Activated naive CD8-positive, alpha-beta T cell treated with anti-CD3 and anti-CD28 coated beads, Interleukin-2, amount 50 U/mL, for 24 hours (primary cell): ENCODE measurements at places on chromosomes 2 and 18.

- no peak for DNase-seq
These were observed 98.0 kb upstream of the SLC14A2 start for GRCh38 chr18:45517181-45517741.

DNA sequence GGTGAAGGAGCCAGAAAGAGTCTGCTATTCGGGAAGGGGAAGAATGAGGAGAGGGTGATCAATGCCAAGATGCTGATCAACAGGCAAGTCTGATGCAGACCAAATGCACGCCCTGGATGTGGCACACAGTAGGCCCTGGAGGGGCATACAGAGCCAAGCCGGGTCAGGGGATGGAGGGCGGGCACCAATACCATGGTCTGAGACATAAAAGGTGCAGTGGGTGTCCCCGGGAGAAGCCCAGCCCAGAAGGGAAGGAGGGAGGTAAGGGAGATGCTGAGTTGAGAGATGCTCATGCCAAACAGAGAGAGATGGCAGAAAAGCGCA, 66.6 kb upstream of the ID2 start:
- no peak for DNase-seq

DNA sequence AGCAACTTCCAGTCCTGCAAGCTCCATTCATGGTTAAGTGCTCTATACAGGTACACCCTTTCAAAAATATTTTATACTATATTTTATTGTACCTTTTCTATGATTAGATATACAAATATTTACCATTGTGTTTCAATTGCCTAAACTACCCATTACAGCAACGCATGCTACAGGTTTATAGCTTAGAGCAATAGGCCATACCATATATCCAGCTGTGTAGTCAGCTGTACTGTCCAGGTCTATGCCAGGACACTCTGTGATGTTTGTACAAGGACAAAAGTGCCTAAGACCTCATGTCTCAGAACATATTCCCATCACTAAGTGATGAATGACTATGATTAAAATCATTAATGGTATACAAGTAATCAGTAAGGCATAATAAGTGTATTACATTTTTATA, 368.7 kb downstream of the CMPK2 start:
- no peak for DNase-seq

- no peak for DNase-seq
These were observed 971.4 kb downstream of the DPP10 start for GRCh38 chr2:115413791-115414190.

- DNase-seq: no peak
These were observed 254.5 kb downstream of the NEDD4L start for GRCh38 chr18:58298251-58299134.

- peak; percentile 46 for DNase-seq
These were observed 584 bp upstream of the DNER start for GRCh38 chr2:229714736-229715541.
